Astrocyte of the hippocampus (primary cell): ENCODE measurements at places on chromosomes 12 and 14.
A peak's percentile ranks its signal among the peaks of the same experiment; 100 is the strongest.

DNA sequence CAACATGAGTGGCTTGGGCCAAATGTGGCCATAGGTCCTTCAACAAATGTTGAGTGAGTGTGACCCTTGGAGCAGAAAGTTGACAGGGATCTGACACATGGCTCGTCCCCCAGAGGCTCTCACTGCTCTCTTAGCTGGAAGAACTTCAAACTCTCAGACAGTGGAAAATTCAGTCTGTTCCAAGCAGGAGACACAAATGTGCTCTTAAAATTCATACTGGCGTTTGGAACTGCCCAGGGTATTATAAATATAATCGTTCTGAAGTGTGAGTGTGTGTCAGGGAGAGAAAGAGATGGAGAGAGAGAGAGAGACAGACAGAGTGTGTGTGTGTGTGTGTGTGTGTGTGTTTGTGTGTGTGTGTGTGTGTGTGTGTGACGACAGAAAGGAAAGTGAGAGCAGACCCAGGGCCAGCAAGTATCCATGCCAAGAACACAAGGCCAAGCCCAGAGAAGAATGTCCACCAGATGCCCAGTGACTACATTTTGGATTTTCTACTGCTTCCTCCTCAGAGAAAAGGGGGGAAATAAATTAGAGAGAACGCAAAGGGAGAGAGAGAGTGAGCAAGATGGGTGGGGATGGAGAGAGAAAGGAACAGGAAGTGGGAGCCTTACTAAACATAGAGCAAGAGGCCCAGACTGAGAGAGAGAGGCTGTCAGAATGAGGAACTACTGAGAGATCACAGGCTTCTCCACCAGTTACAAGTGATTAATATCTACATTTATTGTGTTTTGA, 193.6 kb upstream of the NUDT4 start:
- no peak for DNase-seq

GRCh38 chr12:41709463-41710285, 435.0 kb downstream of the GXYLT1 start:
- peak; percentile 39 for DNase-seq

DNA sequence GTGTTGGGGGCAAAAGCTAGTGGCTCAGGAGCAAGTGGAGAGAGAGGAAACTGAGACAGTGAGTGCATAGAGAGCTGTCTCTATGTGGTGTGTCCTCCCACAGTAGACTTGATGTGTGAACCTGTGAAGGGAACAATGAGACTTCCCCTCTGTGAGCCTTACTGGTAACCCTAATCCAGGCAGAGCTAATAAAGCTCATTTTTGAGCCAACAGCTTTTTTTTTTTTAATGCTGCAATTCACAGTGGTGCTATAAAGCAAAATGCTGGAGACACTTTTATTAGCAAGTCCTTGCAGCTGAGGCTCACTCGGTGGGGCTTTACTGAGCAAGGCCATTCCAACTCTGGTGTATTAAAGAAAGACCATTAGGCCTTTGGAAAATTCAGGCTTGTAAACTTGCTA, 26.9 kb downstream of the FBXW8 start:
- DNase-seq = no peak

GRCh38 chr12:120388691-120389481, 19.9 kb upstream of the MSI1 start:
- peak; percentile 31 for DNase-seq

DNA sequence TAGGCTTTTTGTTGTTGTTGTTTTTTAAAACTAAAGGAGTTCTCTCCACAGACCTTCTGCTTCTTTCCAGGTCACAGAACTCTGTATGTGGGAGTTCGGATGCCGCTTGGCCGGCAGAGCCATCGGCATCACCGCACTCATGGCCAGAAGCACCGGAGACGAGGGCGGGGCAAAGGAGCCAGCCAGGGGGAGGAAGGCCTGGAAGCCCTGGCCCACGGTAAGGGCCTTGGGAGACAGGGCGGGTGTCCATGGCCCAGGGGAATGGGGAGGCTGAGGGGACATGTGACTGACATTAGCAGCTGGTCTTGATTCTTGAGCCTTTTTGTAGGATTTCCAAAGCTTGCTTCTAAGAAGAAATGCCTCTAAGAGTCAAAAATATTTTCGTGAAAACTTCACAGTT, 26.2 kb downstream of the SLC4A8 start:
- DNase-seq = no peak

GRCh38 chr14:106268013-106268727, 741.8 kb downstream of the TMEM121 start:
- DNase-seq = no peak

DNA sequence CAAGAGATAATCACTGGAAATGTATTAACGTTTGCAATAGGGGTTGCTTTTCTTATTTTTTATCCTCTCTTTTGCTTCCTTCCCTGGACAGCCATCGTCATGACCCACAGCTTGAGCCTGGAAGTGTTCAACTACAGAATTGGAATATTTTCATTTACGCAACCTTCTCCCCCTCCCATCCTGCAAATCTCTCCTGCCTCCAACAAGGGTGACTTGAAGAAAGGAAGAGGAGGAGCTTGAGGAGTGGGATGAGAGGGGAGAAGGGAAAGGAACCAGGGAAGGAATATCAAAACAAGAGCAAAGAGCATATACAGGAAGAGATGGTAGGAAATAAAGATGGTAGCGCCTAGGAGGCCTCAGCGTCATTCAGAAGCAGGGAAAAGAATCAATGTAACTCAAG, 1.6 kb upstream of the MANSC4 start:
- DNase-seq = peak; percentile 26

DNA sequence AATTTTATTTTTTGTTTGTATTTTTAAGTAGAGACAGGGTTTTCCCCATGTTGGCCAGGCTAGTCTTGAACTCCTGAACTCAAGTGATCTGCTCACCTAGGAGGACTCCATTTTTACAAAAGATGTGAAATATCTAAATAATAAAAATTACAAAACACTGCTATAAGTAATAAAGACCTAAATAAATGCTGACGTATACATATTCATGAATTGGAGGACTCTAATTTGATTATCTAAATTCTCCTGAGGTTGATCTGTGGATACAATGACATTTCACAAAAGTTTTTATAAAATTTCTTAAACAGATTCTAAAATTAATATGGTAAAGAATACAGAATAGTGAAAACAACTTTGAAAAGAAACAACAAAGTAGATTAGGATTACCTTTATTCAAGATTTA, 1224.0 kb downstream of the SLC16A7 start:
- no peak for DNase-seq

DNA sequence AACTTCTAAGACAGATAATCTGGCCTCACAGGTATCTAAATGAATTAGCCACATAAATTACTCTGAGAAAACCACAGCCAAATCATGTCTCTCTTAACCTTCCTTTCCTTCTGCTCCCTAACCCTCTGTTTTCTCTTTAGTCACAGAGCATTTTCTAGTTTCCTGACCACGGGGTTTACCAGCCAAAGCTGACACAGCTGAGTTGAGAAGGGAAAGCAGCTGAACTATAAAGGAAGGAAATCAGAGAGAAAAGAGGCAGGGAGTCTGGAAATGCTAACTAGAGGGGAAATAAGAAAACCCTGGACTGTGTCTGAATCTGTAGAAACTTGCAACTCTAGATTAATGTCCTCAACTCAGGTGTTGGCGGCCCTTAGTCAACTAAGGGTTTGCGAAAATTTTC, 24.4 kb downstream of the ANKS1B start:
- DNase-seq = peak; percentile 30

DNA sequence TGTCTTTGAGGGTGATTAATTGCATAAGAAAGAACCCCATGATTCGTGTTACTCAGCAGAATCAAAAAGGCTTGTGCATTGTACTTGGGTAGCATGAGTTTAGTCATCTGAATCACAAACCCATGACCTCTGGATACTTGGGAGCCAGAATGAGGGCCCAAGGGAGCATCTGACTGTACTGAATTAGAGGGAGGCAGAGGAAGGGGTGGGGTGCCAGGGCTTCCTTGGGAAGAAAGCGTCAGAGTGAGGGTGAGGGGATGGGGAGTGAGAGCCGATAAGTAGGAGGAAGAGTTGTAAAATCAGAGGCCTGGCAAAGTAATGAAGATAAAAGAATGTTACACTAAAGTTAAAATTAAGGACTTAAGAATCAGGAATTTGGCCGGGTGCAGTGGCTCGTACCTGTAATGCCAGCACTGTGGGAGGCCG, 29.8 kb downstream of the GPRC5D start:
- DNase-seq = no peak

DNA sequence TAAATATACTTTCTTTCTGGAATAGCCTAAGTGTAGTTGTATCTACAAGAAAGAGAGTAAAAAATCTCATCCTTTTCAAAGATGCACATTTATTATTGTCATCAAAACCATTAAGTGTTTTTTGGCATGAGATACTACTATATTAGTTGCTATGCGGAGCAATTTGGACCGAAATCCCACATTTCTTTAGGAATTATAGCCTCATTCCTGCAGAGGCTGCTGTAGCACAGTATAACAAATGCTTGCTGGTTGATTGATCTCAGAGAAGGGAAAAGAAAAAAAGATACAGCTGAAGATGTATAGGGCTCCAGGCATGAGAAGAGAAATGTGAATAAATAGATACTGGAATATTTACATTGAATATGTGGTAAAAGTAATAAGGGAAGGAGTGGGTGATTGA, 36.0 kb downstream of the RHOJ start:
- DNase-seq = no peak

- no peak for DNase-seq
These were observed 1.7 kb downstream of the PIP4K2C start for GRCh38 chr12:57592551-57593165.

DNA sequence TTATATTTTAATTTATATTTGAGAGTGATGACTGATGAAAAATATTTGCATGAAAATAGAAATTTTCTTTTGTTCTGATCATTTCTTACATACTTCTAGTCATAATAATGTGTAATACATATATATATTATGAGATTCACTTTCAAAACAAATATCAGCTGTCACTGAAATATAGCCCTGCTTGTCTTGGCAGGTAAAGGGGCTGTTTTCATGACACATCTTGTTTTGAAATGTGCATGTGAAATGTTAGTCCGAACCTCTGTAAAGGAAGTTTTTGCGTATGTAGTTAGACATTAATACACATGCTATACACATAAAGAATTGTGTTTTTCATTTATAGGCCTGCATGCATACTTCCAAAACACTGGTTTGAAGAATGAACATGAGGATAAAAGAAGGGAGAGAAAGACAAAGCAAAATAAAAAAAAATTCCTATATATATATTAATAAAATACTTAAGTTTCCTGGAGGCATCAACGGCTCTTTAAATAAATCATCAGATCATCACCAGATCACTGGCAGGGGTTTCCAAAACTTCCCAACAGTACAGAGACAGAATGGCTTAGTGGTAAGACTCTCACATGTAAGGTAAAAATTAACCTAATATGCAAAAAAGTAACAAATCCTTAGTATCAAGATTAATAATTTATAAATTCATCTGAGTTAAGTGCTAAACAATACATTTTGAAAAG, 60.1 kb downstream of the SEL1L start:
- DNase-seq = no peak

GRCh38 chr12:49635036-49635435, 11.7 kb downstream of the PRPF40B start:
- no peak for DNase-seq

- DNase-seq = no peak
These were observed 146.4 kb downstream of the CCER1 start for GRCh38 chr12:90808568-90808967.

DNA sequence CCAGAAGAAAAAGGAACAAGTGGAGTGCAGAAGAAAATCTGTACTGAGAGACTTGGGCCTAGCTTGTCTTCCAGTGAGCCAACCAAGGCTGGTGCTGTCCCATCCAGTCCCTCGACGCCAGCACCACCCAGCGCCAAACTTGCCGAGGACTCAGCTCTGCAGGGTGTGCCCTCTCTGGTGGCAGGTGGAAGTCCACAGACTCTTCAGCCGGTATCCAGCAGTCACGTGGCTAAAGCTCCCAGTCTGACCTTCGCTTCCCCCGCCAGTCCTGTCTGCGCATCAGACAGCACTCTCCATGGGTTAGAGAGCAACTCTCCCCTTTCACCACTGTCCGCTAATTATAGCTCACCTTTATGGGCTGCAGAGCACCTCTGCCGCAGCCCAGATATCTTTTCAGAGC, 15.6 kb downstream of the CIPC start:
- DNase-seq = no peak

GRCh38 chr14:50659327-50659974, 8.7 kb downstream of the SAV1 start:
- DNase-seq = no peak

GRCh38 chr12:26853303-26854030, 20.5 kb upstream of the ITPR2 start:
- peak; percentile 73 for DNase-seq

DNA sequence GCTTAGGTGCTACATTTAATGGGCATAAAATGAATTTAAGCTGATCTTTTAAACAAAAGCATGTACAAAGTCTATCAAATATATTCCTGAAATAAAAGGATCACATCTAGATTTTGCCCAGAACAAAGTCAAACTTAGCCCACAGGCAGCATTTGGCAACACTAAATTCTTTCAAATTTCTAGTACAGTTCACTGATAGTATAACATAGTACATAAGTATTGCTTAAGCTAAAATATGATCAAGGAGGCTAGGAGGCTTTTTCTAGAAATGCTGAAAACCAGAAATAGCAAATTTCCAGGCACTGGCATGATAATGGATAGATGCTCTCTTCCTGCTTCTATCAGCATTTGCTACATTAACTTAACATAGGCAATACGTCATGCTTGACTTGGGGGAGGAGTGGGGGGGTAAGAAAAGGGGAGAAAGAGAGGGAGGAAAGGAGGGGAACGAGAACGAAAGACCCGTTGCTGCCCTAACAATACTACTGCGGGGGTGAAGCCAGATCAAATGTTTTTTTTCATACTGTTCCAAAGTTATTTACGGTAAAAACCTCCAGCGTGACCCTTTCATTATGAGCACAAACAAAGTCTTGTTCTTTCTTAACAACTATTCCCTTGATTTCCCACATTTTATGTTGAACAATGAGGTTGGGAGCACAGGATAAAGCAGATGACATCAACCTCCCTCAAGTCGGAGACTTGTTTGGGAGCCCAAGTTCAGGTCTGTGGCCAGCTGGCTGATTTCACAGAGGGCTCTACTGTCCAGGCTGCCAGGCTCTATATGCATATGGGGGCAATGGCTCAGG, 10.6 kb downstream of the TMED10 start:
- peak; percentile 58 for DNase-seq

GRCh38 chr12:20006871-20007730, 361.2 kb upstream of the PDE3A start:
- no peak for DNase-seq

GRCh38 chr14:96959992-96960391, 162.8 kb downstream of the VRK1 start:
- DNase-seq = no peak

DNA sequence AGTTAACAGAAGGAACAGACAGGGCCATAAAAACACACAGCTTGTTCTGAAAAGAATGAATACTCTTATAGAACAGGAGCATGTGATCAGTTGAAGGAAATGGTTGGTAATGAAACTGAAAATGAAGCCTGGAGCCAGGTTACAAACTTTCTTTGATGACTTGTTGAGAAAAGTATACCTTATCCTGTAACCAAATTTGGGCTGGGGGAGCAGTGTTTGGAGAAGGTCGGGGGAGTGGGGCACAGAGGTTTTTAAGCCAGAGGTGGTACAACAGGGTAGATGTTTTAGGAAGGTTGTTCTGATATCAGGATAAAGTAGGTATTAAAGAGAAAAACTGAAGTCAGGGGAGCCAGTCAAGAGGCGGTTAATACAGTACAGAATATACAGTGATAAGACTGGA, 8.2 kb downstream of the GOLT1B start:
- DNase-seq = no peak

GRCh38 chr14:21846227-21846885, 172.7 kb upstream of the OR4E1 start:
- DNase-seq = no peak

- DNase-seq = peak; percentile 64
These were observed 34.7 kb downstream of the KICS2 start for GRCh38 chr12:64187370-64187769.

GRCh38 chr12:77226368-77226767, 161.0 kb upstream of the E2F7 start:
- DNase-seq = no peak
